T-helper 17 cell (primary cell): ENCODE measurements at places on chromosomes 16 and 17.
A peak's percentile ranks its signal among the peaks of the same experiment; 100 is the strongest.

DNA sequence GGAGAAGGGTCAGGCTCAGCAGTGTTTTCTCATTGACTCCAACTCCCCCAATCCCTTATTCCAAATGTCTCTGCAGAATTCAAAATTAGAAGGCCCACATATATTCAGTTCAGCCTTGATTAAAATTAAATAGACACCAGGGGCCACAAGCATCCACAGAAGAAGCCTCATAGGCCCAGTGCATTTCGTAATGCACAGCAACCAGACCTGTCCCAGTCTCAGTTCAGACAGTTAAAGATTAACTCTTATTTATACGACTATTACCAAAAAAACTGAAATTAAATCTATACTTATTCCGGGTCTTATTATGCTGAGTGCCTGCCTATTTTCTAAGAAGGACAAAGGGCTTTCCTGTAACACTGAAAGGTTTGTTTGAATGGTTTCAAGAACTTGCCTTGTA is 41.8 kb upstream of the GSG1L start:
- DNase-seq = no peak

GRCh38 chr17:48609759-48610281 is 997 bp downstream of the HOXB7 start:
- no peak for DNase-seq

GRCh38 chr16:14004729-14005315 is 66.3 kb upstream of the MRTFB start:
- DNase-seq = no peak

- peak; percentile 70 for DNase-seq
Measured at GRCh38 chr17:7213895-7214299, 5.7 kb downstream of the DLG4 start.

DNA sequence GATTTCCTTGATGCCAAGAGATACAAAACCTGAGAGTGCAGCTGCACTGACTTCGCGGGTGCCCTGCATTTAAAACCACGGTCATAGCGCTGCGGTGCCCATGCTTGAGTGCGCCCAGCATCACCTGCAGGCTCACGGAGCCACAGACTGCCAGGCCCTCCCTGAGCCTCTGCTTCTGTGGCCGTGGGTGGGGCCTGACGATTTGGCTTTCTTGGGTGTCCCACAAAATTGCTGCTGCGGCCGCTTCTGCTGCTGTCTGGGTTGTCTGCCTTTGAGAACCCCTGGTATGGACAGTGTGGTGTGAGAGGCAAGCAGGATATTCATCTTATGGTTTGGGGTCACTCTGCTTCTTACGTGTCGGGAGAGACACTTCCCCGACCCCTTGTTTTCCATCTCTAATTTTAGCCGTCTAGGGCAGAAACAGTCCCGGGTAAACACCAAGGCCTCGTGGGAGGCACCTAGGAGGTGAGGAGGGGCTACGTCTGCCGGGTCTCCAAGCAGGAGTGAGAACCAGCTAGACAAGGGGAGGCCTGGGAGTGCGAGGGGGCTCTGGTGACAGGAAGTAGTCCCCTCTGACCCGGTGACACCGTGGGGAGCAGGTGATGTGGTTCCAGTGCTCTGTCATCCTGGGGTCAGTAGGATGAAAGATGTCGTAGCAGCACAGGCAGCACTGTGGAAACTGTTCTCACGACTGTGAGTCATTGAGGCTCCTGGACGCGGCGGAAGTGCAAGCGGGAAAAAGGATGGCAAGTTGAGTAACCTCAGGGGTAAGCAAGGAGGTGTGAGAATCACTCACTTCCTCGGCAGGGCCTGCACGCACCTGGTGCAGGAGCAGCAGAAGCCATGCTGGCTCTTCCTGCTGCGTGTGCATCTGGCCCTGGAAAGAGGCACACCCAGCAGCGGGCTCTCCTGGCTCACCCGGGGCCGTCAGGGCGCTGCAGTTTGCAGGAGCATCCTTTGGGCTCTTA is 176.3 kb downstream of the RPTOR start:
- peak; percentile 42 for DNase-seq

DNA sequence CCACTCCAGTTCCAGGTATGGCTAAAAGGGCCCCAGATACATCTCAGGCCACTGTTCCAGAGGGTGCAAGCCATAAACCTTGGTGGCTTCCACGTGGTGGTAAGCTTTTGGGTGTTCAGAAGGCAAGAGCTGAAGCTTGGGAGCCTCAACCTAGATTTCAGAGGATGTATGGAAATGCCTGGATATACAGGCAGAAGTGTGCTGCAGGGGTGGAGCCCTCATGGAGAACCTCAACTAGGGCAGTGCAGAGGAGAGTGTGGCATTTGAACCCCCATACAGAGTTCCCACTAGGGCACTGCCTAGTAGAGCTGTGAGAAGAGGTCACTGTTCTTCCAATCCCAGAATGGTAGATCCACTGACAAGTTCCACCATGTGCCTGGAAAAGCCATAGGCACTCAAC is 267.3 kb downstream of the SLC39A11 start:
- DNase-seq = no peak

DNA sequence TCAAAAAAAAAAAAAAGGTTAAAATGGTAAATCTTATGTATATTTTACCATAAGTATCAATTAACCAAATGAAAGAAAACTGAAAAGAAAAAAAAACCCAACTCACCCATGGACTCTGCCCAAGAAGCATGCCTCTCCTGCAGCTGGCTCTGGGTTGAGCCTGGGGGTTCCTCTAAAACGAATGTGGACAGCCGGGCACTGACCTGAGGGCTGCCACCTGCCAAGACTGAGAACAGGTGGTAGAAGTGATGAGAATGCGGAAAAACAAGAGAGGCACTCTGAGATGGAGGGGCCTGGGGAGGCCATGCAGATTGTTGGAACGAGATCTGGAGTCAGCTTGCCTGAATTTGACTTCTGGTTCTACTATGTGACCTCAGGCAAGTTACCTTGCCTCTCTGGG is 85.5 kb upstream of the MSI2 start:
- no peak for DNase-seq

GRCh38 chr16:47150067-47150466 is 6.3 kb upstream of the NETO2 start:
- DNase-seq = no peak

DNA sequence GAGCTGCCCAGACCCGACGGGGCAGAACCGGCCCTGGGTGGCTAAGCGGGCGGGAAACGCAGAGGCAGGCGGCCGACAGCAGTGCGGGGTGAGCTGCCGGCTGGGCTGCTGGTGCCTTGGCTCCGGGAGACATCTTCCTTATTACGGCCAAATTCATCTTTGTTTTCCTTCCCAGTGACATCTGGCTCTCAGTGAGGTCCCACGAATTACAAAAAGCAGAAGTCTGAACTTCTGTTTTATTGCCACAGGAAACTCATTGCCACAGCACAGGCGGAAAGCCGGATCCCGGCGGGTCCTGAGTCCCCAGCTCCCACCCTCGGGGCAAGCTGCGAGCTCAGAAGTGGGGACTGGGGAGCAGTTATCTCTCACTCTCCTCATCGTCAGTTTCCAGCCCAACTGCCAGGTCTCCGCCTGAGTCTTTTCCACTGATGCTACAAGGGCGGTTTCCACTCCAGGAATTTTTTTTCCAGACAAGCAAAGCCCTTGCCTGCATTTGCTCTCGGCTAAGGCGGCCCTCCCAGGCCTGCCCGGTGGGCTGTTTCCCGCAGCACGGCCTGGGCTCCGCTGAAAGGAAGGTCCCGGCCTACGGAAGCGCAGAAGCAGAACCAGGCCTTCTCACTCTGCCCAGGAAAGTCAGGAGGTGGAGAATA is 40.3 kb downstream of the CBFA2T3 start:
- DNase-seq = no peak
